ENCODE measurements at places on chromosomes 13 and 19.

DNA sequence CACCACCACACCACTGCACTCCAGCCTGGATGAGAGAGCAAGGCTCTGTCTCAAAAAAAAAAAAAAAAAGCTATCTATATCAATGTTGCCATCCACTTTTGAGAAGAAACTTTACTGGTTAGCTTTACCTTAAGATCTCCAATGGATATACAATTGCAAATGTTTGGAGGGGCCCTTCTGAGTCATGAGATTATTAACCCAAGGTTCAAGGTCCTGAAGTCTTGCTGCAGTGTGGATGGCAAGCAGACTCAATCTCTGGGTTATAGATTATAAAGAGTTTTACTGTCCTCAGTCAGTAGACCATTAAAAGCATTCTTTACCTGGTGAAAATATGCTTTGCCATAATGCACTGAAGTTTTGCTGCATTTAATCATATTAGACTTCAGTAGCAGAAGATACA is 3.7 kb upstream of the ZNF431 start:
- no peak for DNase-seq

- DNase-seq = no peak
These were observed 1.7 kb upstream of the EML2 start for GRCh38 chr19:45640849-45641273.

DNA sequence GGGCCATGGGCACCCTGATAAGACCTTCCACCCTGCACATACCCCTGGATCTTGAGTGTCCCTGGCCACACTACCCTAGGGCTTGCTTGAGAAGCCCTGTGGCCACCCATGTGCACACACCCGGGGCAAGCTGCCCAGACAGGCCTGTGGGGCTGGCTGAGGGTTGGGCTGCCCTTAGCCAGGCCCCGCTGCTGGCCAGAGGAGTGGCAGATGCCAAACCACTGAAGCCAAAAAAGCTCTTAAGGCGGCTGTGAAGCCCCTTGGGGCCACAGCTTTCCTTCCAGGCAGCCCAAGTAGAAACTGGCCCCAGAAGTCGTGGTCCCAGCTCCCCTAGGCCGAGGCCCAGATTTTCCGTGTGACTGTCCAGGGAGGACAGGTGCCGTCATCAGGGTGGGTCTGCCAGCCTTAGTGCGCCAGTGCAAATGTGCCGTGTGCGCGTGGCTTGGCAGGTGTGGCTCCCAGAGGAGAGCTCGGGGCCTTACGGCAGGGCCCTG is 14.8 kb downstream of the CEBPG start:
- DNase-seq = no peak

GRCh38 chr19:54691582-54692297 is 29.0 kb downstream of the LILRB4 start:
- DNase-seq = no peak

DNA sequence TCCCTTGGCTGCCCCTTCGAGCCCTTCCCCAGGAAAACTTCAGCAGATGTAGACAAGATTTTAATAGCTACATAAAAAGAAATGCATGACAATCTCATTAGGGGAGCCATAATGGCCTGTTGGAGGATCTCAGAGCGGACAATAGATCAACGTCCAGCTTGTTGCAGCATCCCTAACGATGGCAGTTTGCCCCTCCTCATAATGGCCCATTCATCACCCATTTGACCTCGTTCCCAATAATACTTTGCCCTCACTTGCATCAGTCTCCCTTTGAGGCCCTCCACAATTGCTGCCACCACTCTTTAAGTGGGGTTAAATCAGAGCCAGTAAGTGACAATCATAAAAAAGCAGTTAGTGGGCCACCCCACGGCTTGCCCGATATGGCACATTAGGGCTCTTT is 84.7 kb upstream of the PCDH8 start:
- DNase-seq = no peak

- DNase-seq = no peak
These were observed 8.0 kb downstream of the VSIG10L start for GRCh38 chr19:51333836-51334460.

DNA sequence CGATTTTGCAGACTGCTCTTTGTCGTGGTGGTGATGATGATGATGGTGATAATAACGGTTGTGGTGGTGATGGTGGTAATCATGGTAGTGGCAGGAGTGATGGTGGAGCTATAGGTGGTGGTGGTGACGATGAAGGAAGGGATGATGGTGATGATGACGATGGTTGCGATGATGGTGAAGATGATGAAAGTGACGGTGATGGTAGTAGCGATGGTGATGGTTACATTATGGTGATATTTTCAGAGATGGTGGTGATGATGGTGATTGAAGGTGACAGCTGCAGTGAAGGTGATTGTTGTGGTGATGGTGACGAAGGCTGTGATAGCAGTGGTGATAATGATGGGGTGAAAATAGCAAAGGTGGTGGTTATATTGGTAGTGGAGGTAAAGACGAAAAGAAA is 2.1 kb upstream of the ADGRE3 start:
- no peak for DNase-seq

GRCh38 chr19:30395283-30395682 is 23.1 kb downstream of the ZNF536 start:
- no peak for DNase-seq

DNA sequence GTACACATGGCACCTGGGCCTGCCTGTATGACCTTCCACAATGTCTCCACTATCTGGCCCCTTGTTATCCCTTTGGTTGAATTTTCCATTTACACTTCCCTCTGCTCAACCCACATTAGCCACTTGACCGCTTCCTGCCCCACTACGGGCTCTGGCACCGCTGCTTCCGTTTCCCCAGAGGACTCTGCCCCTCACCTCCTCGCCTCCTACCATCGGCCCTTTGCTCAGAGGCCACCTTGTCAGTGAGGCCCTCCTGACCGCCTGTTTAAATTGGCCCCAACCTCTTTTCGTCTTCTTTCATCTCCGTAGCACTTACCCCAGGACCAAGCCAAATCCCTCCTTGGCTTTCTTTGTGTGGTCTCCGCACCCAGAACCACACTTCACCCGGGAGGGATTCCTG is 47.4 kb downstream of the SOX1 start:
- no peak for DNase-seq

DNA sequence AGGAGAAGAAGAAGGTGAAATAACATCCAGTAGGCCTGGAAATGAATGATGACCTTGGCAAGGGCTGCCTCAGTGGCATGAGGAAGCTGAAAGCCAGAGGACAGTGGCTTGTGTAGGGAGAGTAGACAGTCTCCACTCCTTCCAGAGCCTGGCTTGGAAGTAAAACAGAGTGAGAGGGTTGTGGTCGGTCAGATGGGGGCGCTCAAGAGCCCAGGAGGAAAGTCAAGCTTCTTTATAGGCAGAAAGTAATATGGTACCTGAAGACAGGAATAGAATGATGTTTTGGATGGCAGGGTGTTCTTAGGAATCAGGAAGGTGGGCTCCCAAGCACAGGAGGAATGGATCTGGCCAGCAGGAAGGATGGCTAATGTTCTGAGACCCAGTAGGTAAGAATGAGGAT is 75.1 kb upstream of the TSC22D1 start:
- no peak for DNase-seq

GRCh38 chr19:19214892-19215291 is 3.1 kb downstream of the NCAN start:
- no peak for DNase-seq

DNA sequence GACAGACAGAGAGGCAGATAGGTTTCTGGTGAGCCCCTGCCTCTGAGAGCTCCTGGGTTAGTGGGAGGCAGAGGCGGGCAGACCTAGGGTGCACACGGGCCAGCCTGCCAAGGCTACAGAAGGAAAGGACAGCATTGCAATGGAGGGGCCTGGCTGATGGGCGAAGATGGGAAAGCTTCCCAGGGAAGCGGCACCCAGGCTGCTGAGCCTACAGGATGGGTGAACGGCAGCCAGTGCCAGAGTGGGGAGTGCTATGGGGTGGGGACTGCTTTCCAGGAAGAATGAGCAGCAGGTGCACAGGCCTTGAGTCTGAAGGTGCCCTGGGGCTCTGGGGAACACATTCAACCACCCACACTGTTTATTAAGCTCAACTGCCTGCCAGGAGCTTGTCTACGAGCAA is 702 bp upstream of the MAG start:
- no peak for DNase-seq

DNA sequence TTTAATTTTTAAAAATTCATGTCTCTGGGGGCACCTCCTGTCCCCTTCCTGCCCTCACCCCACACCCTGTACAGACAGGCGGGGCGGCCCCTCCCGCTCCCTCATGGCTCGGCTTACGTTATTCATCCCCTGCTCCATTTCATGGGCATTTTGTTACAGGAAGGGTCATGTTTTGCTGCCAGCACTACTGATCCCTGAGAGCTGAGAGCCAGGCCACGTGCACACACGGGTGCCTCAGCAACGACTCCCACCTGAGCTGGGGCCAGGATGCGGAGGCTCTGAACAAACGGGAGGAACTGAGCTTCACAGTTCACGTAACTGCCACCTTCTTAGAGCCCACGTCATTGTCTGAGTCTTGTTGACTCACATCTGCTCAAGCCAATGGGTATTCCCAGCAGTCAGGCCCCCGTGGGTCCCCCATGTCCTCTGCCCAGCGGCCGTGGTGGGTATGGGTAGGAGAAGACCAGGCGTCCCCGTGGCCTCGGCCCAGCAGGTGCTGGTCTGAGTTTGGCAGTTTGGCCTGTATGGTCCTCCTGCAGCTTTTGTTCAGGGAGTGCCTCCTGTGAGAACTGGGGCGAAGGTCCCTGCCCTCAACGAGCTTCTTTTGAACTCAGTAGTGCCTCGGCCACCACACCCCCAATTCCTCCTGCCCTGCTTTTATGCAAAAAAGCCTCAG is 16.4 kb upstream of the TMEM255B start:
- DNase-seq = no peak

DNA sequence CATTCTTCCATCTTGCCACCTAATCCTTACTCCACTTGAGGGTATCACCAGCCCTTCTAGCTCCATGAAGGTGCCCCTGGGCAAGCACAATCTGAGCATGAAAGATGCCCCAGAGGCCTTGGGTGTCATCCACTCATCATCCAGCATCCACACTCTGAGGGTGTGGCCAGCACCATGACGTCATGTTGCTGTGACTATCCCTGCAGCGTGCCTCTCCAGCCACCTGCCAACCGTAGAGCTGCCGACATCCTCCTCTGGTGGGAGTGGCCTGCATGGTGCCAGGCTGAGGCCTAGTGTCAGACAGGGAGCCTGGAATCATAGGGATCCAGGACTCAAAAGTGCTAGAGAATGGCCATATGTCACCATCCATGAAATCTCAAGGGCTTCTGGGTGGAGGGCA is 3.1 kb upstream of the KLK3 start:
- no peak for DNase-seq
